CD4-positive, alpha-beta T cell treated with Interleukin-17A for 4 hours (primary cell): ENCODE measurements at places on chromosomes 1 and 21.

GRCh38 chr1:183471743-183472487 lies 384 bp upstream of the SMG7 start:
- peak; percentile 98 for DNase-seq

GRCh38 chr1:203509135-203509534 lies 15.2 kb downstream of the OPTC start:
- DNase-seq = no peak

GRCh38 chr21:18832950-18833349 lies 429.4 kb upstream of the TMPRSS15 start:
- no peak for DNase-seq

DNA sequence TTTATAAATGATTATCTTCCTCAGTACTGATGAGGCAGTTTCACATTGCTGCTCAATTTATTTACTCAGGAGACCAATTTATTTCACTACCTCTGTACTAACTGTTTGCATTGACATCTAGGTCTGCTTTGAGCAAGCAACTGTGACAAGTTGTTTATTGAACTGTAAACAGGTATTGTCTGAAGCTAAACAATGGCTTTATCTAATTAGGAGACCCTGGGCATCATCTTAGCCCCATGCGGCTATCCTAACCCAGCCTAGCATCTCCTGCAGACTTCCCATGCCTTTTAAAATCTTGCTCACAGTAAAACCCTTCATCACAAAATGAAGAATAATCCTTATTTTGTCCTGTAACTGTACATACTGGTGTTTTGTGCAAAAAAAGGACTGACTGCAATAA lies 348.2 kb downstream of the RWDD3 start:
- no peak for DNase-seq

DNA sequence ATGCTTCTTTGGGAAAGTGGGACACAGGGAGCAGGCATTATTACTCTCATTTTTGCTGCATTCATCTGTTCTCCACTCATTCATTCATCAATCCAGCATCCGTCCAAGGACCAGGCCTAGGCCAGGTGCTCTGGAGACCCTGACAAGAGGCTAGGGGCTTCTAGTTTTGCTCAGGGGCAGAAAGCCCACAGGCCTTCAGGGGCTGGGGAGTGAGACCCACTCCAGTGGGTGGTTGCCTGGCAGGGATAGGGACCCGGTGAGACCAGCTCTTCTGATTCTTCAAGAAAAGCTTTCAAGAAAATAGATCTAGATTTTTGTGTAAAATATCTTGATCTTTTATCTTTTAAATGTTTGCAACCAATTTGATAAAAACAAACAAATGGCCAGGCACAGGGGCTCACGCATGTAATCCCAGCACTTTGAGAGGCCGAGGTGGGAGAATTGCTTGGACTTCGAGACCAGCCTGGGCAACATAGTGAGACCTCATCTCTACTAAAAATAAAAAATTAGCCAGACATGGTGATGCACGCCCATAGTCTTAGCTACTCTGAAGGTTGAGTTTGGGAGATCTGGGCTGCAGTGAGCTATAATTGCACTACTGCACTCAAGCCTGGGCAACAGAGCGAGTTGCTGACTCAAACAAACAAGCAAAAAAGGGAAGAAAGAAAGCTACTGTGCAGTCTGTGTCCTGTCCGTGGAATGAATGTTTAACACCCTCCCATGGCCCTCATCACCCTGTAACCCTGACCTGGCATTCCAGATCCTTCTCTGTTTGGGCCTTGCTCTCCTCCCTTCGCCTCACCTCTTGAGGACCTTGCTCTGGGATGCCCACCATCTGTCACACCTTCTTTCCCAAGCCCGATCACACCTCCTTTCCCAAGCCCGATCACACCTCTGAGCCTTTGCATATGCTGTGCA lies 17.3 kb upstream of the LRP8 start:
- DNase-seq = no peak

- peak; percentile 9 for DNase-seq
Measured at GRCh38 chr1:33634806-33635205, 162.4 kb downstream of the ZSCAN20 start.

GRCh38 chr1:151165281-151165737 lies 393 bp downstream of the LYSMD1 start:
- no peak for DNase-seq

- no peak for DNase-seq
Measured at GRCh38 chr1:117964290-117965038, 34.9 kb downstream of the WDR3 start.

- peak; percentile 22 for DNase-seq
Measured at GRCh38 chr1:171251042-171251951, 3.0 kb downstream of the FMO1 start.

DNA sequence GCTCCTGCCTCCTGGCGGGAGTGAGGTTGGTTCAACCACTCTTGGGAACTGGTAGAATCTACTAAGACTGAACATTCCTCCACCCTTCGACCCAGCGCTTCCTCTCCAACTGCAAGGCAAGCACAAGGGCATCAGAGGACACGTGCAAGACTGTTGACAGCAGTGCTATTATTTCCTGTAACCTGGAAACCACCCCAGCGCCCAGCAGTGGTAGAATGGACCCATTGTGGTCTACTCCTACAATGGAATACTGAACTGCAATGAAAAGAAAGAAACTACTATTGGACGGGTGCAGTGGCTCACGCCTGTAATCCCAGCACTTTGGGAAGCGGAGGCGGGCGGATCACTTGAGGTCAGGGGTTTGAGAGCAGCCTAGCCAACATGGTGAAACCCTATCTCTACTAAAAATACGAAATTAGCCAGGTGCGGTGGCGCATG lies 33.0 kb upstream of the TARDBP start:
- DNase-seq = no peak
